DND-41 (cell line): ENCODE measurements at places on chromosomes 5 and 9.

GRCh38 chr5:5710471-5710870 lies 288.0 kb downstream of the ICE1 start:
- DNase-seq, result no peak

- DNase-seq, result no peak
These were observed 128.1 kb upstream of the FAM174A start for GRCh38 chr5:100407053-100407452.

GRCh38 chr5:66609615-66610014 lies 13.4 kb downstream of the MAST4 start:
- no peak for DNase-seq

- DNase-seq, result no peak
These were observed 5.0 kb upstream of the ZNF462 start for GRCh38 chr9:106857811-106858470.

- no peak for DNase-seq
These were observed 508.1 kb downstream of the NR2F1-AS1 start for GRCh38 chr5:93072831-93073459.

GRCh38 chr9:124011460-124012301 lies at the start of gene LHX2:
Gene LHX2 (plus strand): TSS chr9:124011768. CDS start chr9:124012349, 581 bp downstream.
- no peak for DNase-seq

DNA sequence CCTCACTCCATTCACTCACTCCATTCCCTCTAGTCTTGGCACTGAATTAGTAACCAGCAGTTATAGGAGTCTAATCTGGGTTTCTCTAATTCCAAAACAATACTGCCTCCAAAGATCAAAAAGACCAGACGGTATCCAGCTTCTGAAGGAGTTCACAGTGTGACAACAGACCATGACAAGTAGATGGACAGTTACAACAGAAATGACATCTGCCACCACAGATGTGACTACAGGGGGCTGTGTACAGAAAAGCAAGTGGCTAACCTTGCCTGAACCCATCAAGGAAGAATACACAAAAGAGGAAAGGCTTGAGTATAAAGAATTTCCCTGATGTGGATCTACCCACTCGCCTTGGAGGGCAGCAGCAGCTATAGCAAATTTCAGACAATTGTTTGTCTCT lies 112.4 kb downstream of the ACTL7B start:
- no peak for DNase-seq

- no peak for DNase-seq
These were observed 529 bp downstream of the UBAC1 start for GRCh38 chr9:135960411-135961276.

DNA sequence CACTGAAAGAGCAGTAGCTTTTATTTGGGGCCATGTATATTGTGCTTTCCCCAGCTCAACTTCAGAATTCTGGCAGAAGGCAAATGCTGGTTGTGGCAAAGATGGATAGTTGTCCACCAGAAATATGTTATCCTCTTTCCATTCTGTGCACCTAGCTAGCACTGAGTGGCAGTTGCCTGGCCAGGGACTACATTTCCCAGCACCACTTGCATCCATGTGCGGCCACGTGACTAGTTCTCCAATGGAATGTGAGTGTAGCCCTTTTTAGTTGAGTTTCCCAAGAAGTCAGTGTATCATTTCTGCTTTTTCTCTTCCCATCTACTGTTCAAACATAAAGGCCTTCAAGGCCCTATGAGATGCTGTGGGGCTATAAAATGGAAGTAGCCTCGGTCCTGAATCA lies 354.0 kb upstream of the CLINT1 start:
- DNase-seq, result no peak

DNA sequence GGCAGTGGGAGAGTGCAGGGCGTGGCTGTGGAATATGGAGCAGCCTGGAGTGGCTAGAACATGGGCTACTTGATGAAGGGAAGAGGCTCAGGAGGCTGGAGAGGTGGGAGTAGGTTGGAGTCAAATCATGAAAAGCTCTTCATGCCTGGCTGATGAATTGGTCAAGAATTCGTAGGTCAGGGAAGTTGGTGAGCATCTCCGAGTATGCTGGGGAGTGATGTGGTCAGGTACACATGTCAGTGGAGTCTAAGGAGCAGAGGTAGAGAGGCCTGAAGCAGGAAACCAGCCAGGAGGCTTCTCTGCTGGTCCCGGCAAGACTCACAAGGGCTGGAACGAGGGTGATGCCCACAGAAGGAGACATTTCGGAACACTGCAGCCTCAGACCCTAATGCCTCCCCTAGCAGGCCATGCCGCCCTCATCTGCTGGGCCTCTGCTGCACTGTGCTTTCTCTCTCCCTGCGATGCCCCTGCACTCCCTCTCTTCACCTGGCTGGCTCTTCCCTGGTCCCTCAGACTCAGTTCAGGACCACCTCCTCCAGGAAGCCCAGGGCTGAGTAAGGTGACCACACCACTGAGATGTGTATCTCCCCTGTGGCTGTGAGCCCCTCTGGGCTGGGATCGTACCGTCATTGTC lies 33.6 kb downstream of the TMOD1 start:
- no peak for DNase-seq

DNA sequence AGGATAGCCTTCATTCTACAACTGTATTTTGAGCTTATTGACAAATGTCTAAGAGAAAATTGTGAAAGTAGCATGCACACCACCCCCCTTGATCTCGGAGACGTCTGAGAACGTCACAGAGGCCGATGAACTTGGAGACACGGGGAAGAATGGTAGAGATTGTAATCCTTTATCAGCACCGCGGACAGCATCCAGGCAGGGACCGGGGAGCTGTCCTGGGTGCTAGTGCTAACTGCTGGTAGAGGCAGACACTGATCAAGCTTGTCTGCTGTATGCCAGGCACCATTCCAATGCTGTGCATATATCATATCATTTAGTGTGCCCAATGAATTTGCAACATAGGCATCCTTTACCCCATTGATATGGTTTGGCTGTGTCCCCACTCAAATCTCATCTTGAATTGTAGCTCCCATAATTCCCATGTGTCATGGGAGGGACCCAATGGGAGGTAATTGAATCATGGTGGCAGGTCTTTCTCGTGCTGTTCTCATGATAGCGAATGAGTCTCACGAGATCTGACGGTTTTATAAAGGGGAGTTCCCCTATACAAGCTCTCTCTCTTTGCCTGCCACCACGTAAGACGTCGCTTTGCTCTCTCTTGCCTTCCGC lies 98.8 kb downstream of the LHX2 start:
- peak; percentile 75 for DNase-seq

- DNase-seq, result peak; percentile 7
These were observed 24.6 kb downstream of the RFK start for GRCh38 chr9:76369583-76369982.

DNA sequence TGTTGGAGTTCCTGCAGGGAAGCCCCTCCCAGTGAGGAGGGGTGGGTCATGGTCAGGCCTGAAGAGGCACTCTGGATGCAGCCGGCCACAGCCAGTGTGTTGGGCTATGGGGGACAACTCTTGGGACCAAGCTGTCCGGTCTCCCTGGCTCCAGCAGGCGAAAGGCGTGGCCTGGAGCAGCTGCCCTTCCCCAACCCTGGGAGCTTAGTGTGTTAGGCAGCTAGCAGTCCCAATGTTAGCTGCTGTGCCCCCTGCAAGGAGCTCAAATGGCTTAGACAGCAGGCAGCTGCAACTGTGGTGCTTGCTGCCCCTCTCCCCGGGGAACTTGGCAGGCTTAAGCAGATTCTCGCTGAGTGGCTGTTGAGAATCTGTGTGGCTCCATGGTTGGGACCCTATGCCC lies 67.5 kb upstream of the ACTBL2 start:
- DNase-seq, result no peak

GRCh38 chr9:69918322-69918721 lies 97.7 kb downstream of the CFAP95 start:
- DNase-seq, result no peak

- no peak for DNase-seq
These were observed 26.8 kb upstream of the PAX5 start for GRCh38 chr9:37060833-37061232.

- DNase-seq, result no peak
These were observed 892 bp upstream of the TNC start for GRCh38 chr9:115118879-115119218.

GRCh38 chr9:25716220-25716872 lies 38.1 kb upstream of the TUSC1 start:
- DNase-seq, result no peak

- DNase-seq, result no peak
These were observed 392.3 kb downstream of the CETN3 start for GRCh38 chr5:90017239-90017638.

- no peak for DNase-seq
These were observed 41.7 kb downstream of the TMEM167A start for GRCh38 chr5:83035373-83036100.

- DNase-seq, result no peak
These were observed 296.6 kb upstream of the RASA1 start for GRCh38 chr5:86971034-86971571.

- no peak for DNase-seq
These were observed 64.3 kb downstream of the HABP4 start for GRCh38 chr9:96514108-96514799.

GRCh38 chr5:127011961-127012644 lies 18.3 kb downstream of the MARCHF3 start:
- DNase-seq, result no peak

DNA sequence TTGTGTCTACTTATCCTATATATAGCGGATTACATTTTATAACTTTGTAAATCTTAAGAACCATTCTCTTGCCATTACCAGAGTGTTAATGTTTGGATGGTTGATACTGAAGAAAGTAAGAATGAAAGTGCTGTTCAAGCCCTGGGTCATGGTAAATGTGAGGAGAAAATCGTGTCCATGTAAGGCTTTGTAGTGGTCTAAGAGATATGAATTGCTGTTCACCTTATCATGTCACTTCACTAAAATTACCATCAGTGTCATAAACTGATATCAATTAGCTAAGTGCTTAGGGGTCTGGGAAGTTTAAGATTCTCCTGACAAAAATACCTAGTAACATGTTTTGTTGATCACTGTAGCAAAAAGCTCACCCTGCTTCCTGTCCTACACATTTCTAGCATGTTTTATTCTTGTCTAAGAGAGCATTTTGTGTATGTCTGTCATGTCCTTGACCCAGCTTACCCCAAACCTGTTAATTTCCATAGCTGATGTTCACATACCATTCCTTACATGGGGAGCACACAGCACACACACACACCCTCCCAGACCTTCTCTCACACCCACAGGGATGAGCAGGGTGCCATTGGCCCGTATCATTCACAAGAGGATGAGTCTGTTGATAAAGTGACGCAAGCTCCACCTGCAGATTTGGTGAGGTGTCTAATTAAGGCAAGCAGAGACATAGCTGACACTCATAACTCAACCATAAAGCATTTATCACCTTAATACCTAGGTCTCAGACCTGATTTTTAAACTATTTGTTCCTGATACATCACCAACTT lies 125.1 kb upstream of the PAM start:
- no peak for DNase-seq

- DNase-seq, result no peak
These were observed 7.7 kb upstream of the DMRT2 start for GRCh38 chr9:1042466-1042865.

- no peak for DNase-seq
These were observed 214.3 kb downstream of the MAPKAP1 start for GRCh38 chr9:125492719-125493118.

DNA sequence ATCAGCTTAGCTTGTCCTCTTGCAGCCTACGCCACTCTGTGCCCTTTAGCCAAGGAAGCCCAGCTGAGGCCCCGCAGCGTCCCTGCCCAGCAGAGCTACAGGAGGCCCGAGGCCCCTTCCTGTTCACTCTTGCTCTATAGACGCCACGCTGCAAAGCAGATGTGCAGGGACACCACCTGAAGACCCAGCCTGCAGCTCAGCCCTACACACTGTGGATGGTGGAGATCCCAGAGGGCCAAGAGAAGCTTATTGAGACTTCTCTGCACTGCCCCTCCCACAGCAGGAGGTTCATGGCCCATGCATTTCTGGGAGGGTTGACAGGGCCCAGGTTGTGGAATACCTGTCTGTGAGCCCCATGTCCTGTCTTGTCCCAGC lies 33.6 kb downstream of the IRF1 start:
- DNase-seq, result peak; percentile 69

DNA sequence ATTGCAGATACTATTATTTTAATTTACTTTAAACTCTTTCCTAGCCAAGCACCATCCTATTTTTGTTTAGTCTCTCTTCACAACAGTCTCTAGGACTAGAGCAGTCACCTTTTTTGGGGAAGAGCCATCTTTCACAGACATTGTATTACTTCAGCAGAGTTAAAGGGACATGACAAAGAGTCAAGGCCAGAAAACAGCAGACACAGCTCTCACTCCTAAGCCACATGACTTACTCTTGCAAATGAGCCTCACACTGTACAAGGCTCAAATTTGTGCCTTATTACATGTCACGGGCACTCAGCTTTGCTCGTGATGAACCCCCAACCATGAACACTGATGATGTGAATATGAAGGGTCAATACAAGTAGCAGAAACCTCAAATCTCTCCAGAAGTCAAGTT lies 104.3 kb downstream of the ZNF608 start:
- DNase-seq, result no peak

- no peak for DNase-seq
These were observed 135.0 kb upstream of the GABRP start for GRCh38 chr5:170648541-170648940.

- DNase-seq, result peak; percentile 89
These were observed 50.3 kb downstream of the SLC22A5 start for GRCh38 chr5:132419502-132420468.

GRCh38 chr5:59152701-59153245 lies 569.9 kb downstream of the RAB3C start:
- DNase-seq, result no peak

DNA sequence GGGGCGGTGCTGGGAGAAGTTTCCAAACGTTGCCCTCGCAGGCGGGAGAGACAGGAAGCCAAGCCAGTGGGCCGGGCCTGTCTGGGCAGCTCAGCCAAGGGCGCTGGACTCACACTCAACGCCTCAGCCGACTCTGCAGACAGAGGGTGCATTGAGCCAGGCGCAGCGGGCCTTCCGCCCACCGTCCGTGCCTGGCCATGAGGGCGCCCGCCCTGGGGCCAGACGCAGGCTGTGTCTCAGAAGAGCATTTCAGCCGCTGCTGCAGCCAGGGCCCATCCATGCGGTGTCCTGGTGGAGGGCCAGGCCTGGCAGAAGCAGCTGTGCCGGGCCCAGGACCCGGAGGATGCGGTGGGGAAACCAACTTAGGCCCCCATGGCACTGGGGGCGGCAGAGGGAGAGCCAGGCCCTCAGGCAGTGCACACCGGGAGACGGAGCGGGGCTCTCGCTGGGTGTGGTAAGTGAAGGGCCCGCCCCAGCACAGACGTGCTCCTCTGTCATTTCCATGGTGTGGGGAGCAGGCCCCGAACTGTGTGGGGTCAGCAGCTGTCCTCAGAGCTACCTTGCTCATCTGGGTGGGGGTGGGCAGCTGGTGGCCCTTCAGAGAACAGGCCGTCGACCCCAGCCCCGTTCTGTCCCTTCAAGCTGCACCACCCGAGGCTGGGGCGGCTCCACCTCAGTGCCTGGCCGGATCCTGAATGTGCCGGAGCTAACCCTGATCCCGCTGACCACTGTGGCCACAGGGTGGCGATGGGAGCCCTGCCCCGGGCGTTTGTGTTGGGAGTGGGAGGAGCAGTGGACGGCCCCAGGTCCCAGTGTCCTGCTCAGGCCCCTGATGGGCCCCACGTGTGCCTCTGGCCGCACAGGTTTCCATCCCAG lies 18.0 kb downstream of the DNLZ start:
- no peak for DNase-seq

GRCh38 chr9:133341369-133342068 lies 5.5 kb upstream of the SURF6 start:
- no peak for DNase-seq

GRCh38 chr9:127980706-127981558 lies at the start of gene EEIG1:
Gene EEIG1 (minus strand): TSS chr9:127980989. CDS start chr9:127980137, 852 bp downstream.
- DNase-seq, result peak; percentile 96

GRCh38 chr9:127334725-127335124 lies 62.2 kb upstream of the SLC2A8 start:
- no peak for DNase-seq
